ENCODE measurements at places on chromosomes 12 and 14.

DNA sequence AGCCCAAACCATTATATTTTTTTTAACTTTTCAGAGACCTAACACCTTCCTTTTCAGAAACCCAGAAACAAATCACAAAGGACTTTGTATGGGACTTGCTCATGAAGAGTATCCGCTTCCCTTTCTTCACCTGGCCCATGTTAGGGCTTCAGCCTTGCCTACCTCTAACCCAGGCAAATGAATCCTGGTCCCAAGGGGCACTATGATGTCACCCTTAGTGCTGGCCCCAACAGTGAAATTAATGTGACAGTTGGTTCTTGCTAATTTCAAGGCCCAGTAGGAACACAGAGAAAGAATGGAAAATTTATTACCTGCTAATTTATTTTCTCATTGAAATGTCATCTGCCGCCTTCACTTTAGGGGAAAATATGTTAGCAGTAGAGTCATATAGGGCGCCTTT lies 179.8 kb upstream of the NRXN3 start:
- no peak for DNase-seq

- peak; percentile 43 for DNase-seq
Observed at GRCh38 chr14:50726372-50727107, 58.4 kb upstream of the SAV1 start.

DNA sequence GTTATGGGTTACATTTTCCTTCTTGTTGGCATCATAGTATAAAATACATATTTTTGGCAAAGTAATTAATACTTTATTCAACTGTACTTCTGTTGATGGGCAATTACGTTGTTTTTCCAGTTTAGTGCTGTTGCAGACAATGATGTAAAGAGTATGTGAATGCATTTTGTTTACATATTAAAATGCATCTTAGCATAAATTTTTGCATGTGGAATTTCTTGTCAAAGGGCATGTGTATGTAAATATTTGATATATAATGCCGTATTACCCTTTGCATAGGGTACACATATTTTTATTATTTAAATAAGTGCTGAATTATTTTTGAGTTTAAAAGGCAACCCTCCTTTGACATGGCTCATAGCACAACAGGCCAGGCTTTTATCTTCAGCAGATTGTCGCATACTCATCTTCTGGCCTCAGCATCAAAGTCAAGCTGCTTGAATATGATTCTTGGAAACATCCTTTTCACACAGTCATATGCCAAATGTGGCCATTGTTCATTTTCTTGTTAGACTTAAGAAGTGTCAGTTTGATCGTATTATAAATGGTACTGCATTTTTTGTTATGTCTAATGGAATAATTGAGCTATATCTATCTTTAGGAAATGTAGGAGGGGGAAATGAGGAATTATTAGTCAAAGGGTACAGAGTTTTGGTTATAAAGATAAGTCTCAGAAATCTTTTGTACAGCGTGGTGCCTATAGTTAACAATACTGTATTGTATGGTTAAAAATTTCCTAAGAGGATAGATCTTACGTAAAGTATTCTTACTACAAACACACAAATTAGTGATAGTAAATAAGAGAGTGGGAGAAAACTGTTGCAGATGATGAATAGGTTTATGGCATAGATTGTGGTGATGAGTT lies 138.5 kb downstream of the FUT8 start:
- peak; percentile 24 for DNase-seq

DNA sequence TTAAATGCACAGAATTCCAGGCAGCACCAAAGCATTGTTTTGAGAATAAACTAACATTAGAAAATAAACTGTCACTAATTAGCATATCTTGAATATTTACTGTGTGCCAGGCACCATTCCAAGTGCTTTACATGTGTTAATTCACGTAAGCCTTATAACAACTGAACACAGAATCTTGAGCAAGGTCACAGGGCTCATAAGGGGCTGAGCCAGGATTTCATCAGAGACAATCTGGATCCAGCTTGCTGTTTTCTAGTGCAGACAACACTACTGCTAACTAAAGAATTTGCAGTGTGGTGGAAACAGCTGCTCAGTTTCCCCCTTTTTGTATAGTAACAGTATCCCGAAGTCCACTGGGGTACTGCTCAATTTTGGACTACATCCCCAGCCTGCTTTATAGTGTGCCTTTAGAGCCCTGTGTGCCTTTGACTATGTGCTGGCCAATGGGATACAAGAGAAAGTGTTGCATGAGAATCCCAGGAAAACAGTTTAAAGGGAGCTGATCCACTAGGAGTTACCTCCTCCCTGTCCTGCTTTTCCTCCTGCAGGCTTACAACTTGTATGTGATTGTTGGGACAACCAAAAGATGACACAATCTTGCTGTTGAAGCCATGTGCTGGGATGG lies 36.0 kb upstream of the RMST start:
- no peak for DNase-seq
